ENCODE measurements at places on chromosomes 2 and 18.
A peak's percentile ranks its signal among the peaks of the same experiment; 100 is the strongest.

GRCh38 chr2:125561302-125561701 is 1094.7 kb upstream of the GYPC start:
- DNase-seq: no peak

DNA sequence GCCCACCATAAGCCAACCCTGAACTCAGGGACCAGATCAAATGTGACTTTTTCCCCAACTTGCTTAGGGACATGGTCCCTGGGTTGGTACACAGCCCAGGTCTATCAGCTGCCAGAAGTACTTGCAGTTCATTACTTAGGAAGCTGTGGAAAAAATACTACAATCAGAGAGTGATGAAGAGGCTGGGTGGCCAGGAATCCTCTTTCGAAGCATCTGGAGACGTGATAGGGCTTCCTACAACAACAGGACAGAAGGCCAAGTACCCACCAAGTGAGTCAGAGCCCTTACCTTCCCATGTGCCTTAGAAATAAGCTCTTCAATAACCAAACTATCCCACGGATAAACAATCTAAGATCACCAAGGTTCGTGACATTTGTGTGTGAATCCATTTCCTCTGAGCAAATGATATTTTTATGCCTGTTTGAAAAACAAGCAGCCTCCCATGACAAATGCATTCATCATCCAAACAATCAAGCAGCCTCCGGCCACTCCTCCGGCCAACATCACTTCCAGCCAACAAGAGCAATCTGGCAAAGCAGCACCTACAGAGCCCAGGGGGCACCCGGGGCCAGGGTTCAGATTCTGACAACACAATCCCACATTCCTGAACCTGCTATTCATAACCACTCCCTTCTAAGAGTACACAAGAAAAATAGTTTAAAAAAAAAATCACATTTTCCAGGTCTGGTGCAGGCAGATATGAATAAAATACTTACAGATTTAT is 26.4 kb downstream of the TBC1D8 start:
- DNase-seq: no peak

DNA sequence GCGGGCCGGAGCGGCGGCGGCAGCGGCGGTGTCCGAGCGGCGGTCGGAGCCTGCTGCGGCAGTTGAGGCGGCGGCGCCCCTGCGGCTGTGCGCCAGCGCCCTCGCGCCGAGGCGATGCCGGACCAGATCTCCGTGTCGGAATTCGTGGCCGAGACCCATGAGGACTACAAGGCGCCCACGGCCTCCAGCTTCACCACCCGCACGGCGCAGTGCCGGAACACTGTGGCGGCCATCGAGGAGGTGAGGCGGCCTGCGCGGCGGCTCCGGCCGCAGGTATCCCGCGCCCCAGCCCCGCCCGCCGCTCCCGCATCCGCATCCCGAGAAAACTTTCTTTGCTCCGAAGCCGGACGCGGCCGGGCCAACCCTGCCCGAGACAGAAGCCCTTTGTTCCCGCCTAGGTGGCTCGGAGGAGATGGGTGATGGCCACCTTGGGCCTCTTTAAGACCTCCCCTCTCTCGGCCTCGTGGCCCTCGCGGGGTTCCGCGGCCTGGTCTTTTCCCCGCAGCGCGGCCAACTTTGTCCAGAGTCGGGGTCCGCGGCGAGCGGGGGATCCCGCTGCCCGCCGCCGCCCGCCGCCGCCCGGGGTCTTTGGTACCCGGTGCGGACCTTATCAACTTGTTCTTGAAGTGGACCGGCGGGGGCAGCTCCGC is 504 bp downstream of the ASAP2 start:
- no peak for DNase-seq

GRCh38 chr2:187989925-187990623 is 301.6 kb upstream of the GULP1 start:
- DNase-seq: no peak

DNA sequence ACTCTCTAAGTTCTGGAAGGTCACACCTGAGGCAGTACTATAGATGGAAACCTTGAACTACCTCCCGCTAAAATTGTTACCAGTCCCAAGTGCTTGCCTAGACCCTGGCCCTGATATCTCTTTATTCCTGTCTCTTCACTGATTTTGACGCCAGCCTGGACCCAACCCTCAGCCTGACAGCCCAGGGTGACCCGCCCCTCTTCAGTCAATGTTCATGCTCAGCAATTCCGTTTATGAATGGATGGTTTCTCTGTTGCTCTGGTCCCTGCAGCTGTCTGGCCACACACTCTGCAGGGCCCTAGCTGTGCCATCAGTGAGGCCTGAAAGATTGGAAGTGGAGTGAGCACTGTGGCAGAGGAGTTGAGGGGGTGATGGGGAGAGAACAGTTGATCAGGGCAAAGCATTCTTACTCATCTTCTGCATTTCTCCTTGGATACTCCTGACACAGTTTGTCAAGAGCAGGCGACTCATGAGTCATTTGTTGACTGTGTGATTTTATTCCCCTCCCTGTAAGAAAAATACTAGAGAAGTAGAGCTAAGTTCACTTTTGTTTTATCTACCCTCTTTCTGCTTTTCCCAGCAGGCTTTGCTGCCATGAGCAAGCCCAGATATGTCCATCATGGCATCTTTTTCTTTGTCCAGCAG is 46.0 kb downstream of the NPAS2 start:
- DNase-seq: no peak

DNA sequence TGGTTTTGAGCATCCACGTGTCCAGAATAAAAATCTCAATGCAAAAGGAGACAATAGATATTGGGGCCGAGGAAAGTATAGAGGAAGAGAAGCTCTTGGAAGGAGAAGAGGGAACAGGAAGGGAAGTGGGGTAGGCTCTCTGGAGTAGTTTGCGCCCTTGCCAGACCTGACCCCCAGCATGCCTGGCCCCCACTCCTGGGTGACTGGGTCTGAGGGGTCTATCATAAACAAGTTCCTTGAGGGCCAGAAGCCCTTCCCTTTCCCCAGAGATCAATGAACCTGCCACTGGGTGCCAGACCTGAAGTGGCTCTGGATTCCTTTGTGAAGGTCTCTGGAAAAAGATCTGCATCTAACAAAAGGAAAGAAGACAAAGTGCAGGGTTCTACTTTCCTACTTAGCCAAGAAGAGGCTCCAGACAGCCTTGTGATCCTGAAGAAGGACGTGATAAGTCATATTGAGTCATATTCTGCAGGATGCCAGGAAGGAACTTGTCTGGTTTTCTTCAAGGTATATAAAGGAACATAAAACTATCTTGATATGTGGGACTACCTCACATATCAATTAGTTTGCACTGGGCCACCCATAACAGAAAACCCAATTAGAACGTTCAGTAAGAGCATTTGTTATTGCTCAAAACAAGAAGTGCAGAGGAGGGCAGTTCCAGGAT is 18.7 kb upstream of the ATOH8 start:
- no peak for DNase-seq

- peak; percentile 33 for DNase-seq
These were observed 821 bp upstream of the EPHA4 start for GRCh38 chr2:221572821-221573429.

DNA sequence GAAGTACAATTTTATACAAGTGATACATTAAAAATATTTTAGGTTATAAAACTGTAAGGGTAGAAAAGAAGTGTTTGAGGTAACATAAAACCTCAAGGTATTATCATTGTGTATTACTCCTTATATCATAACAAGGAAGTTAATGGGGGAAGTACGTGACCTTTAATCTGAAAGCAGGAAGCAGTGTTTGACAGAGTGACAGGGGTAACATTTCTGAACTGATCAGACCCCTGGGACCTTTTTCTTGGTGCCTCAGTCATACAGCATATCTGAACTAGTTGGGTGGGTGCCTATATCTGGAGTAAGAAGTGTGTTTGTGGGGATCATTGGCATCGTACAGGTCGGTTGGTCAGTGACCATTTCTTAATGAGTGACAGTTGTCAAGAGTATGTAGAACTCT is 43.0 kb downstream of the MALT1 start:
- DNase-seq: no peak

GRCh38 chr2:220041447-220041846 is 414.0 kb downstream of the SLC4A3 start:
- DNase-seq: no peak

DNA sequence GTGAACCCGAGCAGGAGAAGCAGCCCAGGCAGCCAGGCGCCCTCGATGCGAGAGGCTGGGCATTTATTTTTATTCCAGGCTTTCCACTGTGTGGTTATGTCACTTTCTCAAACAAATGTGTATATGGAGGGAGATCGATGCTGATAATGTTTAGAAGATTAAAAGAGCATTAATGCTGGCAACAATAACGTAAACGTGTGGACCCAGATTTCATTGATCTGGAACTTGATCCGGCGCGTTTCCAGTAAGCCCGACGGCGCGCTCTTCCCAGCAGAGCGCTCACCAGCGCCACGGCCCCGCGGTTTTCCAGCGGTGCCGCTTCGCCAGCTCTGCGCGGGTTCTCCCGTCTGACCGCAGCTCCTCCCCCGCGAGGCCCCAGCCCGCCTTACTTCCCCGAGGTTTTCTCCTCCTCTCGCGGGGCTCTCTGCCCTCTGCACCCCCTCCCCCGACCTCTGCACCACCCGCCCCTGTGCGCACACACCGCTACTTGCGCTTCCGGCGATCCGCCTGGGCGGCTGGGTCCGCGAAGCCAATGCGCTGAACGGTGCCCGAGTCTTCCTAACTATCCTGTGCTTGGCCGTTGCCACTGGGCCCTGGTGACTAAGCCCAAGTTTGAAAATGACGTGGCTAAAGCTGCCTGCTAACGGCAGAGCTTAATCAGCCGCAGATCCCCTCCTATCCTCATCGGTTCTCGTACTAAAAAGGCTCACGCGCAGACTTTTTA is 6.1 kb downstream of the ONECUT2 start:
- no peak for DNase-seq

GRCh38 chr2:191264647-191265081 is 19.5 kb downstream of the MYO1B start:
- DNase-seq: no peak

- DNase-seq: no peak
These were observed 112.8 kb upstream of the RASGRP3 start for GRCh38 chr2:33363325-33364298.

DNA sequence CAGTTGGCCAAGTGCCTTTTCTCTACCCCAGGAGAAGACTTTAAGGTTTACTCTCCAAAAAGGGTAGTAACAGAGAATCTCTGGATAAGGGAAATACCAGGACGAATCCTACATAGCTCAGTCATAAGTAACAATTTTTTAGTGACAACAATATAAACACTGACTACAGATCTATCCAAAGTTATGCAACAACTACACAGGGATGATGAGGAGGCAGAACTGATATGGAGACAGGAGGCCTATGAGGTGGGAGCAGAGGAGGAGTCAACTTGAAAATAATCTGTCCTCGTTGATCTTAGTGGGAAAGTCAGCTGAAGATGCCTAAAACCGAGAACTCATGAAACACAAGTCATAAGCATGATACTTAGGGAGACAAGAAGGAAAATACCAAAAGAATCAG is 40.2 kb downstream of the SLC35F5 start:
- no peak for DNase-seq

DNA sequence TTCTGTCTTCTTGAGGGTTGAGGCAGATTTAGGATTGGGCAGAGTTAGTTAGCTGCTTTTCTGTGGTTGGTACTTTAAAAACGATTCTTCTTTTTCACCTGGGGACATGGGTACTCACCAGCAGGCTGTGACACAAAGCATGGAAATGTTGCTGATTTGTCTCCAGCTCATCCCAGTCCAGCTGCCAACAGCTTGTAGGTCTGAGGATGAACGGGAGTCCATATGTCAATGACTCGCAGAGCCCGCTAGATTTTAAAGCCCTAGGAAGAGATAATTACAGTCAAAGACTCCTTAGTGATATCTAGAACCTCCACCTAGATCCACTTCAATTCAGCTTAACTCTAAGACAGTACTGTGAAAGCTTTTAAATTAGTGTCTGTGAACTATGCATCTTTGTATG is 20.8 kb downstream of the DOK1 start:
- DNase-seq: no peak

DNA sequence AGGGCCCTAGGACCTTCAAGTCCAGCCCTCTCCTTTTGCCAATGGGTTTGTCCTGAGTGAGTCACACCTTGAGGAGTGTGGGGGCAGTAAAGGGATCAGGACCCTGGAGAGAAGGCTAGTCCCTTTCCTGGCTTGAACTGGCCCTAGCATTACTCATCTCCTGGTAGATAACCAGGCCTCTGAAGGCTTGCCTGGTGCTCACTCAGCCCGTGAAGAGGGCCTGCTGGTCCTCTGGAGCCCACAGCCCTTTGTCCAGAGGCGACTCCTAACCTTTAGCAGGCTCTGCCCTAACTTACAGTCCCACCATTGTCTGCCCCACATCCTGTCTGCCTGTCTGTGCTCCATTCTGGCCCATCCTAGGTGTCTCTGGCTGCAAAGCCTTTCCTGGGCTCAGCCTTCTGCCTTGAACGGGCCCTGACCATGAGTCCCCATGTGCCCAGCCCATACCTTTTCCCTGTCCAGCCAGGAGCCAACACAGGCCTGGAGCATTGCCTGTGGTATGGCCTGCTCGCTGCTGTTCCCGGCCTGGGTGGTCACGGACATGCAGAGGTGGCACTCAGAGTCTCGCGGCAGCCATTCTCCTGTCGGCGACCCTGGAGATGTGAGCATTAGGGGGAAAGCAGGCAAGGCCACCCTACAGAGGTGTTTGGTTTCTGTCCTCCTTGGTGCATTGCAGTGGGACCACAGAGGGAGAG is 5.0 kb downstream of the SFTPB start:
- no peak for DNase-seq

- DNase-seq: no peak
These were observed 669.1 kb downstream of the SATB2 start for GRCh38 chr2:198788676-198789075.

DNA sequence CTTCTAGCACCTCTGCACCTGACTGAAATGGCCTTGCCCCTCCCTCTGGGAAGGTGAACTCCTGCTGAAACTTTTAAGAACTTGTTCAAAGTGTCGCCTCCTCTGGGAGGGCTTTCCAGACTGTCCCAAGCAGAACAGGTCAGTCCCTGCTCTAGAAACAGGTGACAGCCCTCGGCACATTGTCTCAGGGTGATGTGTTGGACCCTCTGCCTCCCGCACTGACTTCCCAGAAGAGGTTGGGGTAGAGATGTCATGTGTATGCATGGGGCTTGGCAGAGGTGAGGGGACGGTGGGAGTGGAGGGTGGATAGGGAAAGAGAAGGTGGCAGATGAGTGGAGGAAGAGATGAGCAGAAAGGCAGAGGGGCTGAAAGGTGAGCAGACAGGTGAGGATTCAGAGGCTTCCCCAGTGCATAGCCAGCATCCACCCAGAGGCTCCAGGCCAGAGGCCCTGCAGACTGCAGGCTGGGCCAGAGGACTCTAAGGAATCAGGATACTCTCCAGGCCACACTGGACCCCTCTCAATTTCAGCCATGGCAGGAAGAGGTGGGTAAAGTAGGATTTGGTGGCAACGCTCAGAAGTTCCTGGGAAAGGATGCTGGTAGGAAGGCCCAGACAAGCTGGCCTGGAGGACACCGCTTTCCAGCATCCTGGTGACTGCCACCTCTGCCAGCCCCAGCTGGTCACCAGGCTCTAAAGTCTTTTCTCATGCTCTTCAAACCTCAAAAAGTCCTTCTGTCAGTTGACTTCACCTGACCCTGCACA is 24.8 kb upstream of the TNS1 start:
- DNase-seq: no peak

- DNase-seq: no peak
These were observed 16.2 kb downstream of the SAG start for GRCh38 chr2:233323851-233324250.

- DNase-seq: no peak
These were observed 4.7 kb upstream of the MYCN start for GRCh38 chr2:15935675-15936074.

Measured in head of caudate nucleus (tissue), 42 donors.